Sciatic nerve (tissue), 2 donors: ENCODE measurements at places on chromosomes 16 and 17. TPM values are rescaled to one million over a fixed set of nuclear protein-coding genes. Genes with fewer than 3 reads are reported as not detected.

GRCh38 chr17:13572581-13572980, 29.1 kb downstream of the HS3ST3A1 start:
- DNase-seq: no peak

DNA sequence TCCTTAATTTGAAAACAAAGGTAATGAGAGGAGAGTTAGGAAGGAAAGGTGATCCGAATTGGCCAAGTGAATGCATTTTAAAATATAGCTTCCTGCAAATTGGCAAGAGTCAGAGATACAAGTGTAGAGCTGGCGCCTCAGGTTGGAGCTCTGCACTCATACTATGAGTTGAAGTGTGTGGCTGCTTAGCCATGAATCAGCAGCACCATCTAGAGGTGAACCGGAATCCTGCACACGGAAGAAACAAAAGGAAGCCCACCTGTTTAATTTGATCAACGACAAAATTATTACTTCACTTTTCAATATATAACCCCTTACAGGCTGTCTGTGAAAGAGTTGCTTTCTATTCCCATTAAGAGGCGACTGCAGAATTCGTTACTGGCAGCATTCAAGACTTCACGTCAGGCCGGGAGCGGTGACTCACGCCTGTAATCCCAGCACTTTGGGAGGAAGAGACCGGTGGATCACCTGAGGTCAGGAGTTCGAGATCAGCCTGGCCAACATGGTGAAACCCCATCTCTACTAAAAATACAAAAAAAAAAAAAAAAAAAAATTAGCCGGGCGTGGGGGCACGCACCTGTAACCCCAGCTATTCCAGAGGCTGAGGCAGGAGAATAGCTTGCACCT, 1253.7 kb upstream of the CDH8 start:
- no peak for DNase-seq

- DNase-seq: no peak
Measured at GRCh38 chr16:78553268-78554039, 454.0 kb downstream of the WWOX start.

- DNase-seq: no peak
Measured at GRCh38 chr17:27366437-27366836, 72.5 kb downstream of the WSB1 start.

DNA sequence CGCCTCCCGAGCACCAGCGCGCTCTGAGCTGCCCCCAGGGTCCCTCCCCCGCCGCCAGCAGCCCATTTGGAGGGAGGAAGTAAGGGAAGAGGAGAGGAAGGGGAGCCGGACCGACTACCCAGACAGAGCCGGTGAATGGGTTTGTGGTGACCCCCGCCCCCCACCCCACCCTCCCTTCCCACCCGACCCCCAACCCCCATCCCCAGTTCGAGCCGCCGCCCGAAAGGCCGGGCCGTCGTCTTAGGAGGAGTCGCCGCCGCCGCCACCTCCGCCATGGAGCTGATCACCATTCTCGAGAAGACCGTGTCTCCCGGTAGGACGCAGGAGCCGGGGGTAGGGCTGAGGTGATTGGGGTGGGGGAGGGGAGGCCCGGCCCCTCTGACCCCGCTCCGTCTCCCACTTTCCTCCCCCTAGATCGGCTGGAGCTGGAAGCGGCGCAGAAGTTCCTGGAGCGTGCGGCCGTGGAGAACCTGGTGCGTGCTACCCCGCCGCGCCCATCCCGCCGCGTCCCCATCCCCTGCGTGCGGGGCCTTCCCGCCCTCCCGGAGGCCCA, 329 bp downstream of the KPNB1 start:
- no peak for DNase-seq

GRCh38 chr17:70230850-70231640, 61.7 kb downstream of the KCNJ2 start:
- no peak for DNase-seq

DNA sequence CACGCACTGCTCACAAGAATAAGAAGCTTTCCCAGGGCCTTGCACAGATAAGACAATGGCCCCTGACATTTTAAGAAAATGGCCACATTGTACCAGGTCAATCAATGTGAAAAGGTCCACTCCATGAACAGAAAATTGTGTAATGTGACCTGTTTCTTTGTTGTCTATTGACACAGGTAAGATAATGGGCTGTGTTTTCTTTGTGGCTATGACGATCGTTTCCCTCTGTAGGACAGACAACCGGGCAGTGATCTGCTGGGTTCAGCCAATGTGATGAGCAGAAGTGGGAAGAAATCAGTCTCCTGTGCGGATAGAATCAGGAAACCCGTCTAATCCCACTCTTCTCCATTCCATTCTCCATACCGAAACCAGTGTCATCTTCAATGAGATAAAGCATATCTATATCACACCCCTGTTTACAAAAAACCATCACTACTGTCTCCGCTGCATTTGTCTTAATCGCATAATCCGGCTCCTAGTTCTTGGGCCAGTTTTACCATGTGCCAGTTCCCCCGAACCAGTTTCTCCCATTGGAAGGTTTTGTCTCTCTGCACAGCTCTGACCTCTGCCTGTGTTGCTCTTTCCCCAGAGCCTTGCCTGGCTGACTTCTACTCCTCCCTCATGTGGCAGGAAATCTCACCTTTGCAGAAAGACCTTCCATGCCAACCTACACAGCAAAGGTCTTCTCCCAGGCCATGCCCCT, 66.9 kb upstream of the ATF7IP2 start:
- DNase-seq: no peak

DNA sequence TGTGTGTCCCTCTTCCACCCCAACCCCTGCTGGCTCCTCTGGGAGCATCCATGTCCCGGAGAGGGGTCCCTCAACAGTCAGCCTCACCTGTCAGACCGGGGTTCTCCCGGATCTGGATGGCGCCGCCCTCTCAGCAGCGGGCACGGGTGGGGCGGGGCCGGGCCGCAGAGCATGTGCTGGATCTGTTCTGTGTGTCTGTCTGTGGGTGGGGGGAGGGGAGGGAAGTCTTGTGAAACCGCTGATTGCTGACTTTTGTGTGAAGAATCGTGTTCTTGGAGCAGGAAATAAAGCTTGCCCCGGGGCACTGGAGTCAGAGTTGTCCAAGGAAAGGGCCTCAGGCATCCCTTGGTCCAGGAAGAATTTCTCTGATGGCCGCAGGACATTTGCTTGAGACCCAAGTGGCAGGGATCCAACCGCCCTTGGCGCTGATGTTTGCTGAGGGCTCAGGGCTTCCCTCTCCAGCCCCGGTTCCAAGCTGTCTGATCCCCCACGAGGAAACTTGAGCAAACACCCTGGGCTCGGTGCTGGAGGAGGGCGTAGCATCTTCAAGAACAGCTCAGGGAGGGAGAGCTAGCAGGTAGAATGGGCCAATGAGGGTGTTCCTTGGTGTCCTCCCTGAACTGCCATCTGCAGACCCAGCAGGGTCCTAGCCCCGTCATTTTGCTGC, 4.5 kb downstream of the NXPH3 start:
- no peak for DNase-seq

DNA sequence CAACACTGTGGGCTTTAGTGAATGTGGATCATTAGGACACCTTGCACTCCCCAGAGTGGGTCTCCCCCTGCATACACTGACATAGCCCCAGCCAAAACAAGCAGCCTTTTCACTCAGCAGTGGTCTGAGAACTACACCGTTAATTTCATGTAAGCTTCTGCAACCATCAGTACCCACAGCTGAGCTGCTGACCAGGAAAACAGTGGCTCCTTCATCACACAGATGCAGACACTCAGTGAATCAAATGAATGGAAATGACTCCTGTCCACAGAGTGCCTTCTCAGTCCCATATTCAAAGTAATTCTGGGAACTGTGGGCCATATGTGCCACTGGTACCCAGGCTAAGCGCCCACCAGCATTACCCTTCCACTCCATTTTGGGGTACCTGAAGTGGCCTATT, 39.3 kb upstream of the NOL11 start:
- no peak for DNase-seq

GRCh38 chr16:12742741-12743140, 60.9 kb downstream of the CPPED1 start:
- no peak for DNase-seq

DNA sequence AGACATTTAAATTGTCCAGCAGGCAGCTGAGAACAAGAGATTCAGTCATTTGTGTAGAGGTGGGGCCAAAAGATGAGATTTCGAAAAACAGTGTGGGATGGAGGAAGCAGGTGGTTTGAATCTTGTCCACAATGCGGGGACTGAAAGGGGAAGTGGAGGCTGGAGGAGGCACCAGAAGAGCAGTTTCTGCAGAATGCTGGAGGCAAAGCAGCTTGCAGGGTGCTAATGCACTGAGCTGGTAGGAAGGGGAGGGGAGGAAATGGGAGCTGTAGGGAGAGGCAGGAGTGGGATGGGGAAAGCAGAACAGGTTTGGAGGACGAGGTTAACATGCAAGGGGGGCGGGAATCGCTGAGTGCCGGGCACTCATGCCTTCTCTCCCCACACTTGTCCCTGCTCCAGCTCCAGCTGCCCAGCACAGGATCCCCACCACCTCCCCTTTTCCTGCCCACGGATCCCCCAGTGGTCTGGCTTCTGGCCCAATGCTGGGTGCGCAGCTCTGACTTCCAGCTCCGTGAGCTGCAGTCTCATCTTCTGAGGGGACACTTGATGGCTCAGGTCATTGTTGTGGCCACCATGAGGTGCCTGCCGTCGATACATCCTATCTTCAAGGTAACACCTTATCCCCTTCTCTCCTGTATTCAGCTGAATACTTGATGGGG, 9.4 kb downstream of the C17orf100 start:
- DNase-seq: no peak

GRCh38 chr16:24170407-24170806, 85.7 kb upstream of the CACNG3 start:
- DNase-seq: no peak

DNA sequence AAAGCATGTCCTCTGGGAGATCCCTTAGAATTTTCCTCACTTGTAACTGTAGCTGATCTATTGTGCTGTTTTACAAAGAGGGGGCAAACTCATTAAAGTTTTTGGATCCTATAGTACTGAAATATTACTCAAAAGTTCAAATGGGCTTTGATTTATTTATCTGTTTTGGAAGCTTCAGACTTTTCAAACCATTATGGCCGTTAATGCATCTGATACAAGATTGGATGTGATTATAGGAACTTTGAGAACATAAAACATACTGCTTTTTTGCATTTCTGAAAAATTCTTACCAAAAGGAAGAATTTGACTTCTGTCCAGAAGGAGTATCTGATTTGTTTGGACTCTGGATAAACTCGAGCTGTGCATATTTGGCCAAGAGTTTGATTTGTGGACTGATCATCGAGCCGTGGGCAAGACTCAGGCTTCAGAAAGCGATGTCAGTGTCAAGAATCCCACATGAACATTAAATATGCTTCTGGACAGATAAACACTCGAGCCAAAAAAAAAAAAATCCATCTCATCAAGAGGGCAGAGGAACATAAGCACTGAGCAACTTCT, 8.2 kb upstream of the MARCHF10 start:
- no peak for DNase-seq

DNA sequence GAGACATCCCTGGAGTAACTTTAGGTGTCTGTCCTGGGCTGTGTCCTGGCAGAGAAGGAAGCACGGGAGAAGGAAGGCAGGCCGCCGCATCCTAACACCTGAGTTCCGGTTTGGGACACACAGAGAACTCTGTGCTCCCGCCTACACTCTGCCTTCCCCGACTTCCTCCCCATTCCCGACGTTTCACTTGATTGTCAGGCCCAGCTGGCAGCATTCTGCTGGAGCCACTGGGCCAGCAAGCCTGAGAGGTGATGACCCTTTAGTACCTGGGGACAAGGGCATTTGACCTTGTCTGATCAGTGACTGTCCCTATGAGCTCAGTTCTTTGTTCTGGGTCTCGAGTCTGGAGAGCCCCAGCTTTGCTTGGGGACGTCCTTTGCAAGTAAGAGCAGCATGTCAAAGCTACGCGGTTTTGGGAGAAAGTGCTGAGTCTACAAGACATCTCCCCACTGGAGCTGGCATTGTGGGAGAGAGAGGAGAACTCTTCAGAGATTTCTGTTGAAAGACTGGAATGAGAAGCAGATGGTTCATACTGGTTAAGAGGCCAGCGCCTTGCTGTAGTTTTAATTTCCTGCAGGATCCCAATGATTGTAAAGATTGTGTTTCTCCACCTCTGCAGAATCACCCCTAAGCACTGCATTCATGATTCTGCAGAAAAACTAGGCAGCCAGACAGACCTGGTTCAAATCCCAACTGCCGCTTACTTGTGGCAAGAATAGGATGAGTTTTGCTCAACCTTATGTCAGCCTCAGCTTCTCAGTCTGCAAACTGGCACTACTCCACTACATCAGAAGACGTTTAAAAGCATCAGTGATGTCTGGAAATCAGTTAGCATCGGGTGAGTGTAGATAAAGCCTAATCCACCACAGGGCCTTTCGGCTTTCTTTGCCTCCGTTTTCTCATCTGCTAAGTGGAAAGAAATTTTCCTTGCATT, 20.6 kb downstream of the ABAT start:
- DNase-seq: no peak

GRCh38 chr16:72425571-72426341, 253.8 kb upstream of the PMFBP1 start:
- DNase-seq: no peak

GRCh38 chr16:84294117-84294516, 561 bp upstream of the WFDC1 start:
- DNase-seq: no peak

- no peak for DNase-seq
Measured at GRCh38 chr16:8611886-8612600, 9.5 kb upstream of the METTL22 start.

DNA sequence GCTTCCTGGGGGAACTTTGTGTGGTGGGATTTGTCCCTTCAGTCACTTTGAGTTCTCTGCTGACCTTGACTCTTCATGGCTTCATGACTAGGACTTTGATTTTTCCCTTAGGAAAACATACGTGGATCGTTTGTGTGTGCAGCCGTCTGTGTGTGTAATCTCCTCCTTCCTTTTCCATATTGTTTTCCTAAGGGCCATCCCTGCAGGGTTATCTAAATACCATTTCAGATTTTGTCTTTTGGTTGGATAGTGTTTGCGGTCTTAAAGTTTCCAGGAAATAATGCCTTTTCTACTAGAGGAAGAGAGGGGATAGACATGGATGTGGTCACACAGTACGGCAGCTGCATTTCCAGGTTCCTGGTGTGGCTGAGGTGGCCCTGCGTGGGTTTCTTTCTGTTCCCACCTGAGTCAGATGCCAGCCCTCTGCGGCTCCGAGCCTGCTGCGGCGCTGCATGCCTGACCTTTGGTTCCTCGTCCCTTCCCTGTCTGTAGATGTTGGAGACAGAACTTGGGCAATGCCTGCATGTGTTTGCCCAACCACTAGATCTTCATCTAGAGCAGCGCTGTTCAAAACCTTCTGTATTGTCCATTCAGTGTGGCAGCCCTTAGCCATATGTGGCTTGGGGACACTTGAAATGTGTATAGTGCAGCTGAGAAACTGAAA, 72.0 kb upstream of the LGALS9 start:
- no peak for DNase-seq

The CWC25 gene
- total RNA-seq: 25.6 TPM

The C16orf96 gene
- total RNA-seq: 0.22 TPM

The NOTUM gene
- total RNA-seq: not detected

The KRT31 gene
- total RNA-seq: not detected

The CDT1 gene
- total RNA-seq: 0.76 TPM

The ADAP2 gene
- 26.9 TPM for total RNA-seq

The NPIPB9 gene
- 1.6 TPM for total RNA-seq

The TP53TG3C gene
- not detected for total RNA-seq

The NRN1L gene
- 1.6 TPM for total RNA-seq

The CFAP97D1 gene
- total RNA-seq: not detected
